ENCODE measurements at places on chromosomes 12 and 14.

DNA sequence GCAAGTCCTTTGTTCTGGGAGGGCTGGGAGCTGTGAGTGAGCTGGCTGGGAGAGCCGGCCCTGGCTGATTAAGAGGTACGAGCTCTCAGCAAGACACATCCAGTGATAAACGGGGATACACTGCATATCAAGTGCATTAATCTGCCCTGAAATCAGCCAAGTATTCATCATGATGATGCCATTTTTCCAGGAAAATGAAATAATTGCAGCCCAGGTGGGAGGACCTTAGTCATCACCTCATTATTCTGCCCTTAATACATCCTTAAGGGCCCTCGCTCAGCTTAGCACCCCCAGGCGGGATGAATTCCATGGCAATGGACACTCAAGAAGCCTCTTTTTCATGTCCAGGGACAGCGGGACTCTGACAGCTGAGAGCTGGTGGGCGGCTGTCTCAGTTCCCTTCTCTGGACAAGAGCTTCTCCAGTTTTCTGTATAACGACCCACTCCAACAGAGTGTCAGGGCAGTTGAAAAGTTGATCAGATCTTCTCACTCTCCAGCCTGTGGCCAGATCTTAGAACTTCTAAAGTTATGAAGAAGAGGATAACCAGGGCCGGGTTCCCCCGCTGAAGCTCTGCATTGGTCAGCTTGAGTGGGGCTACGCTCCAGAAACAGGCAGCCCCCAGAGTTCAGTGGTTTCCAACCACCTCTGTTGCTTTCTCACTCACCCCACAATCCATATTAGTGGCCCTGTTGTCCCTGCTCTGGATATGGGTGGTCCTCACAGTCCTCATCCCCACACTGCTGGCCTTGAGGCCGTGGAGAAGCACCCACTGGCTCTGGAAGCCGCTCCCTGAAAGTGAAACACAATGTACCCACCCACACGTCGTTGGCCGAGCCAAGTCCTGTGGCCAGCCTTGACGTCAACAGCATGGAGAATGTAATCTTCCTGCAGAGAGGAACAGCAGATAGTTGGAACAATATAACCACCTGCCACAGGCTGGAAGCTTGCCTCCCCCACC lies 306.2 kb upstream of the DIO3 start:
- no peak for DNase-seq

- DNase-seq = no peak
These were observed 1628.8 kb upstream of the SEL1L start for GRCh38 chr14:83162361-83162929.

GRCh38 chr12:57479376-57480115 lies at the start of gene ARHGAP9:
Gene ARHGAP9 (minus strand): TSS chr12:57479866. CDS start chr12:57479406, 460 bp downstream.
- DNase-seq = no peak

DNA sequence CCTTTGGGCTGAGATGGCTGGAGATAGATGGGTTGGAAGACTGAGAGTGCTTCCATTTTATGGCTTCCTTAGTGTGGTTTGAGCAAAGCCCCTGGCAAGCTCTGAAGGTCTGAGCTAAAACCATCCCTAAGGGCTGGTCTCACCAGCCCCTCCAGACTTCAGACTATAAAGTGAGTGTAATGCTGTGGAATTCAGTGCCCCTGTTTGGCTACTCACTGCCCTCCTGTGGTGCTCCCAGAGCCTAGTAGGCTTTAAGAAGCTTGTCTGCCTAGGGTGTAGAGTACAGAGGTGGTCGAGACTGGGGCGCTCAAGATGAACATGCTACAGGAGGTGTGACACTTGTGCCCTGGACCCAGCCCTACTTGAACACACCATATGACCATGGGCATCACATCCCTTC lies 246.7 kb upstream of the FKBP4 start:
- no peak for DNase-seq

DNA sequence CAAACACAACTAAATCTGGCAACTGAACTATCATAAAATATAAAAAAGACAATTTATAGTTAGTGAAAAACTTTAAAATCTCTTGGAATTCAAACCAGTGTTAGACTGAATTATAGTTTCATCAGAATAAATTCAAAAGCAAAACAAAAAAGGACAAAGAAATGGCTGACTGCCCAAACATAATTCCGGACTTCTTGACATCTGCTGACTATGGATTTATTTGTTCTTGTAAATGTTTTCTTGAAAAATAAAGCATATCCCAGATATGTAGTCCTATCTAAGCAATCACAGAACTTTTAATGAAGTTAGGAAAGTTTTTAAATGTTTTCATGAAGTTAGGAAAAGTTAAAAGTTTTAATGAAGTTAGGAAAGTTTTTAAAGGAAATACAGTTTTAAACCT lies 45.8 kb upstream of the CNTN1 start:
- no peak for DNase-seq

DNA sequence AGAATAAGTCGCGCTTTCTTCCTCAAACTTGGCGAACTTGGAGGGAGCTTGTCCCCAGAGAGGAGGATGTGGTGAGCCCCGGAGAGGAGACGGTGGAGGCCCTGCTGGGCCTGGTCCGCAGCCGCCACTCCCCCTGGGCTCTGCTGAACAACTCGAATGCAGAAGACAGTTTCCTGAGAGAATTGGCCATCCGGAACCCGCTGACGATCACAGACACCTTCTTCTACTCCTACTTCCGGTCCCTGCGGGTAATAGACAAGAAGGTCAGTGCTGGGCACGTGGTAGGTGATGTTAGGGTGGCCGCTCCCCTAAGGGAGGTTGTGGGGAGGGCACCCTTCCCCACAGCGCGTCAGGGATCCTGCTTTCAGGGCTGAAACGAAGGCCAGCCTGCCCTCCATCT lies 1.6 kb downstream of the LRRC43 start:
- DNase-seq = no peak

GRCh38 chr12:31470459-31470858 lies 120.5 kb downstream of the DENND5B start:
- no peak for DNase-seq

GRCh38 chr12:22538311-22538710 lies 6.0 kb downstream of the C2CD5 start:
- DNase-seq = no peak

GRCh38 chr12:12191008-12191407 lies 75.8 kb downstream of the LRP6 start:
- DNase-seq = no peak

DNA sequence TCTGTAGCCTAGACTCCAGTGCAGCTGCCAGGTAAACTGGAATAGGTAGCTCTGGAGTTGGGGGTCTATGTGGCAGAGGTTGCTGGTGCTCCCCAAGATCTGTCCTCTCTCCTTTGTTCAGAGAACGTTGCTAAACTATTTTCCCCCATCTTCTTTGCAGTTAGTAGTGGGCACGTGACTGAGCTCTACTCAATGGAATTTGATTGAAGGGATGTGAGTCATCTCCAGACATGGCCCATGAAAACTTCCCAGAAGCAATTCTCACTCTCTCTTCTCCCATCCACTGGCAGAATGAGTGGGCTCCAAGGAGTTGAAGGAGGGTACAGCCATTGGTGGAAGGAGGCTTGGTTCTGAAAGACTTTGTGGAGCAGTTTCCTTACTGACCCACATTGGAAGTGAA lies 44.0 kb downstream of the PAH start:
- no peak for DNase-seq

GRCh38 chr14:44027397-44027796 lies 479.7 kb downstream of the FSCB start:
- DNase-seq = no peak

DNA sequence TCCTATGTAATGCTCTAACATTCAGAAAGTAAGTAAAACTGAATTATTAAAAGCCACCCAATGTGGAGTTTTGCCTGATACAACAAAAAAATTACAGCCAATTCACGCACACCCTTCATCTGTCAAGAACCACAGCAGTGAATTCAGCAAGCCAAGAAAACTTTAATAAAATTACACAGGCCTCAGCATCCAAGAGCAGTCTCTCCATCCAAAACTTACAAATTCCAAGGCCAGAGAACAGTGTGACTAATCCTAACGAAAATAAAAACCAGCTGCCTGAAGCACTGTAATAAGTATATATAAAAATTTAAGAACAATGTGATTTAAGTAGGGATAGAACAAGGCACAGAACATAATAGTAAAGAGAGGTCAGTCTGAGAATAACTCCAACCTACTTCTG lies 54.2 kb downstream of the SIX6 start:
- no peak for DNase-seq

DNA sequence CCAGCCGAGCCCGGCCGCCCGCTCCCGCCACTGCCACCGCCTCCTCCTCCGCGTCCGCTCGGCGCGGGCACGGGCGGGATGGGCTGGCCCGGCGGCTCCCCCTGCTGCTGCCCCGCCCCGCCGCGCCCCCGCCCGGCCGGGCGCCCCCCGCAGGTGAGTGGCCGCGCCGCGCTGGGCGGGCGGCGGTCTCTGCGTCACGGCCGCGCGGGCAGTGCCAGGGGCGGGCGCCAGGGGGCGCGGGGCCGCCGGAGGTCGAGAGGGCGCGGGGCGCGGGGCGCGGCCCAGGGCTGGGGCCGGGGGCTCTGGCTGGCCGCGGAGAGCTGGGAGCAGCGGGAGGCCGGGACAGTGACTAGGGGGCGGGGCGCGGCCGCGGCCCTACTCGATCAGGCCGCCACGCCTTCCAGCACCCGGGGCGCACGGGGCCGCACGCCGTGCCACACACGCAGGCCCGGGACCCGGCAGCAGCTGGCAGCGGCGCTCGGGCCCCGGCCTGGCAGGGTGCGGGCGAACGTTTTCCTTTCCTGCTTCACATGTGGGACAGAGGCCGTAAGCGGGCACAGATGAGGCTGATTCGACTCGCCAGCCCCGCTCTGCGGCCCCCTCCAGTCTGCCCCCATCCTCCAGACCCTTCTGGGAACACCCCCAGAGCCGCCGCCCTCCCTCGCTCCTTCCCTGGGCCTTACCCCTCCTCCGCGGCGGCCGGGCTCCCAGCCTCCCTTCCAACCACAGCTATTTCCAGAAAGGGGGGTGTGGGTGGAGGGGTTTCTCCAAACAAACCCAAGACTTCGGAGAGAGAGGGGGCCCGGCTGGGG lies 2.4 kb upstream of the TNS2 start:
- DNase-seq = peak; percentile 46

DNA sequence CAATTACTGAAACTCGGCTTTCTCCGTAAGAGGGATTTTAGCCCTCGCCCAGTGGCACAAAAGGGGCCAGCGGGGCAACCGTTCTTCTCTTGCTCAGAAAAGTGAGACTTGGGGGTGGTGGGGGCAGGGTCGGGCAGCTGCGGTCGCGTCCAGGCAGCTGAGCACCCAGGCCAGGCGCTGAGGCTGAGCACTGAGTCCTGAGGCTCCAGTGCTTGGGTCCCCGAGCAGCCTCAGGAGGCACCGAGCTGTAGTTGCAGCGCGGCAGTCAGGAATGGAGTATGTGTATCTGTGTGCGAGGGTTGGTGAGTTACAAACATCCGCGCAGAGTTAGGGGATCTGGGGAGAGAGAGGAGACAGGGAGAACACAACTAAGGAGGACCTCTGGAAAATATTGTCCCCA lies 4.1 kb upstream of the HOXC6 start:
- no peak for DNase-seq

GRCh38 chr12:25436206-25437030 lies 116.7 kb downstream of the LMNTD1 start:
- DNase-seq = peak; percentile 36

GRCh38 chr12:26106347-26106746 lies 18.5 kb downstream of the BHLHE41 start:
- no peak for DNase-seq

- no peak for DNase-seq
These were observed 11.6 kb downstream of the GSG1 start for GRCh38 chr12:13091832-13092231.

DNA sequence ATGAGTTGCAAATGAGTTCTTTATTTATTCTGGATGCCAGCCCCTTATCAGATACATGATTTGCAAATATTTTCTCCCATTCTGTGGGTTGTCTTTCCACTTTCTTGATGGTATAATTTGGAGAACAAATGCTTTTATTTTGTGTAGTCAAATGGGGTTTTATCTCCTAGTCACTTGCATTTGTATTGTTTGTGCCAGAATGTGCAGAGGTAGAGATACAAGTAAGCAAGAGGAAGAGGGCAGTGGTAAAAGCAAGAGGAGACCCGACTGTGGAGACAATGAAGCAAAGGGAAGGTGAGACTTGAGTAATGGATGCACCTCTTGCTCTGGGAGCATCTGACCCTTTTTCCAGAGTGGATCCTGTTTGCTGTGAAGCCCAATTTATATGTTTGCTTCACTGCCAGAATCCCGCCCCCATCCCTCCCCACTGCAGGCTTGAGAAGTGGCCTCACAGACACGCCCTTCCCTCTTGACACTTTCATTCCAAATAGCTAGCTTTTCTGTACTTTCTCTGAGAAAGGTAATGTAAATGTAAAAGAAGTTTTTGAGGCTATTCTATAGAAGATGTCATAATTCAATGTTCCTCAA lies 786 bp upstream of the PFKM start:
- no peak for DNase-seq

DNA sequence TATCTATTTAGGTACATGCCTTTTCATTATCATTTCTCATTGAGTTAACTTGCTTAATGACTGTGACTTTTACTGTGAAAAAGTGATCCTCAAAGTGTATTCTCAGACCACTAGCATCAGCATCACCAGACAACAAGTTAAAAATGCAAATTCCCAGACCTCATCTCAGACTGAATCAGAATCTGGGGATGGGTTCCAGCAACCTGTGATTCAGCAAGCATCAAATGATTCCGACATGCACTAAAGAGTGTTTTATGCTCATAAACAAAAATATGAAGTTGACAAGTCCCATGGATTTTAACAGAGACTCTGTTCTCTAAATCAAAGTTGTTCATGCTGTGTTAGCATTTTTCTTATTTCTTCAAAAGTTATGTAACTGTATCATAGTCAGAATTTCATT lies 130.6 kb downstream of the BCAT1 start:
- no peak for DNase-seq

- no peak for DNase-seq
These were observed 8.6 kb upstream of the SNRNP35 start for GRCh38 chr12:123449249-123449733.

DNA sequence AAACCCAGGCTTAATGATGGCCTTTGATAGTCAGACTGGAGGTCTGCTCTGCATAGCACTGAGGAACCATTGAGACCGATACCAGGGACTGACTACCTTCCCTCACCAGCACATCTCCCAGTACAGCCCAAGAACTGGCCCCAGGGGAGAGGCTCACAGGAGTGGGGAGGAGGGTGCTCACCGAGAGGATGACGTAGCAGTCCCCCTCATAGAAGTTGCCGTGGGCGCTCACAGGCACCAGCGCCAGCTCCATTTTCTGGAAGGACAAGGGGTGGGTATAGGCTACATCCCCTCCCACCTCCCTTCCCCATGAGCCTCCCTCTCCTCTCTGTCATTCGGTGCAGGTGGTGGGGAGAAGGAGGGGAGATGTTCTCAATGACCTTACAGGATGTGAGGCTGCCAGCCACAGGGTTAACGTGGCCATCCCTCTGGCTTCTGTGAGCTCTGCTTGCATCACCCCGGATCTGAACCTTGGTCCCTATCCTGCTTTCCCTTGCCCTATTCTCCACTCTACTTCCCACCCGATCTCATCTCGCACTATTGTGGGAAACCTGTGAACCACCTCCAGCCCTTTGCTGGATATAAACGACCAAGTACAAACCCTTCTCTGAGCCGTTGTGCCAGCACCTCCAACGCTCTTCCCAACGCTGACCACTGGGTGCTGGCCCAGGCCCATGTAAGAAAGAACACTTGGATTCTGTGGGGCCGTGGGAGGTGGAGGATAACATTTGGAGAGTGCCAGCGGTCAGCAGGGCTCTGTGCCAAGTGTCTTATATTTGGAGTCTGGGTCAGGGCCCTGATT lies 4.4 kb downstream of the AVIL start:
- no peak for DNase-seq

- DNase-seq = no peak
These were observed 86.4 kb downstream of the BCL11B start for GRCh38 chr14:99185436-99186068.

- peak; percentile 34 for DNase-seq
These were observed 168.1 kb upstream of the DAAM1 start for GRCh38 chr14:59020382-59020781.

GRCh38 chr14:100950024-100950423 lies 46.5 kb upstream of the RTL1 start:
- DNase-seq = no peak
